ENCODE measurements at places on chromosomes 3 and 15. TPM values are rescaled to one million over a fixed set of nuclear protein-coding genes. Genes with fewer than 3 reads are reported as not detected.

SLC6A20 gene
- total RNA-seq, result 35.2 TPM

SNX33 gene
- 20.2 TPM for total RNA-seq

HAUS2 gene
- total RNA-seq, result 17.4 TPM

CHAC1 gene
- 4.7 TPM for total RNA-seq

SENP2 gene
- total RNA-seq, result 29.6 TPM

SCN5A gene
- total RNA-seq, result 0.72 TPM

EPHA6 gene
- total RNA-seq, result 0.66 TPM

- no peak overlapping the region for H3K27ac ChIP-seq
- no peaks in the 10 kb centered on the region for H3K4me1 ChIP-seq
- no peaks in the 10 kb centered on the region for H3K36me3 ChIP-seq
- H3K4me3 ChIP-seq, result no peak overlapping the region
- H3K27me3 ChIP-seq, result no peaks in the 10 kb centered on the region
- peak; percentile 67 for DNase-seq
Observed at GRCh38 chr3:149273096-149273751, 51.6 kb upstream of the CP start.

- H3K4me3 ChIP-seq, result no peak overlapping the region
- H3K27ac ChIP-seq, result no peak overlapping the region
- peaks cover 6% of the 10 kb centered on the region for H3K4me1 ChIP-seq
- no peaks in the 10 kb centered on the region for H3K27me3 ChIP-seq
- H3K36me3 ChIP-seq, result no peaks in the 10 kb centered on the region
Observed at GRCh38 chr3:186208296-186208989, 99.6 kb upstream of the ETV5 start.

- DNase-seq, result no peak
- no peak overlapping the region for H3K27ac ChIP-seq
- no peaks in the 10 kb centered on the region for H3K27me3 ChIP-seq
- no peaks in the 10 kb centered on the region for H3K36me3 ChIP-seq
- no peak overlapping the region for H3K4me3 ChIP-seq
- no peaks in the 10 kb centered on the region for H3K4me1 ChIP-seq
Observed at GRCh38 chr15:92690395-92690794, 34.8 kb upstream of the FAM174B start.

- no peaks in the 10 kb centered on the region for H3K36me3 ChIP-seq
- H3K4me3 ChIP-seq, result no peak overlapping the region
- H3K27ac ChIP-seq, result no peak overlapping the region
- H3K27me3 ChIP-seq, result no peaks in the 10 kb centered on the region
- peaks cover 12% of the 10 kb centered on the region for H3K4me1 ChIP-seq
Observed at GRCh38 chr3:185365291-185366073, 2.5 kb downstream of the MAP3K13 start.

GRCh38 chr3:51620543-51620942 is 50.5 kb upstream of the TEX264 start:
- H3K27ac ChIP-seq, result peak overlapping the region; percentile 35
- H3K27me3 ChIP-seq, result no peaks in the 10 kb centered on the region
- no peaks in the 10 kb centered on the region for H3K36me3 ChIP-seq
- no peak for DNase-seq
- H3K4me3 ChIP-seq, result no peak overlapping the region

DNA sequence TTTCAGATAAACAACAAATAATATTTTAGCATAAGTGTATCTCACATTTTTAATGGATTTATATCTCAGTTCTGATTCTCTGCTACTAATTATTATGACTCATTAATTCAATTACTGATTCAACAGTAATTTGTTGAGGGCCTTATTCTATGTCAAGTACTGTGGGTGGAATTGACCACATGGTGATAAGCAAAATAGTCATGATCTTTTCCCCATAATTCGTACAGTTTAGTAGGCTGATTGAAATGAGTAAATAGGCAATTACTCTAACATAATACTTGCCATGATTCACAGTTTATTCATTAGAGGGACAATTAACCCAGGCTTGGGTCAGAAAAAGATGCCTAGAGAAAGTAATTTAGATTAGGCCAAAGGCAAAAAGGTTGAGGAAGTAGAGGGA is 60.9 kb upstream of the SLC4A7 start:
- H3K27me3 ChIP-seq, result no peaks in the 10 kb centered on the region
- no peak overlapping the region for H3K4me3 ChIP-seq
- no peaks in the 10 kb centered on the region for H3K36me3 ChIP-seq
- no peak for DNase-seq
- H3K27ac ChIP-seq, result no peak overlapping the region

DNA sequence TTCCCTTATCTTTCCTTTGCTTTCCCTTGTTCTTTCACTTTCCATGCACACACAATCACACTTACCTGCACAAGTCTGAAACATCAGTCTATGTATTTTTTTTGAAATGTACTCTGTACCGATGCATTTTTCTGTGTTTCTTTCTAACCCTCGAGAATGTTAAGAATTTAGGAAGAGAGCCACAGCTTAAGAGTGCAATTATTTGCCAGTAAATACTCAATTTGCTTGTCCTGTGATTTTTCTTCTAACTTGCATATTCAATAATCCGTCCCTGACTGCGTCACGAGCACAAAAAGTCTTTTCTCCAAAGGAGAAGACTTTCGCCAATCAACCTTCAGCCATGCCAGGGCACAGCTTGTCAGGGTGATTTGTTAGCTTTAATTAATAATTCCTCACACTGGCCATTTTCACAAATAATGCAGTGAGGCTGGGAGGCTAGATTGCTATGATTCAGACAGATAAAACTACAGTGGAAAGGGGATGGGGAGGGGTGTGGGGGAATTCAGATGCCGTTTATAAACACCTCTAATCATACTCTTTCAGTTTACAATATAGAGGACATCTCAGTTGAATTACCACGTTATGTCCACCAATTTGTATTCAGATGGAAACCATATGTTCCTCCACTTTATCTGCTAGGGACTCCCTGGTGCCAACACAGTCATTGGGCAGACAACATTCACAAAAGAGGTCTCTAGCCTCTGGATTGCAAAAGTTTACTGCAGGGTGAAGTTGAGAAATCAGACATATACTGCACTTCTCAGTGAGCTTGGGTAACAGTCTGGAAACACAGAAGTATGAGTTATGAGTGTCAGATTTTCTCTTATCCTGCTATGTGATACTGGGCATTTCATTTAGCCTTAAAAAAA is 388.0 kb downstream of the ZBTB20 start:
- DNase-seq, result no peak
- H3K4me3 ChIP-seq, result peak overlapping the region; percentile 95
- no peaks in the 10 kb centered on the region for H3K36me3 ChIP-seq
- H3K27ac ChIP-seq, result peak overlapping the region; percentile 74
- peaks cover 20% of the 10 kb centered on the region for H3K4me1 ChIP-seq

GRCh38 chr3:1235526-1236120 is 142.8 kb downstream of the CNTN6 start:
- no peaks in the 10 kb centered on the region for H3K36me3 ChIP-seq
- no peaks in the 10 kb centered on the region for H3K27me3 ChIP-seq

DNA sequence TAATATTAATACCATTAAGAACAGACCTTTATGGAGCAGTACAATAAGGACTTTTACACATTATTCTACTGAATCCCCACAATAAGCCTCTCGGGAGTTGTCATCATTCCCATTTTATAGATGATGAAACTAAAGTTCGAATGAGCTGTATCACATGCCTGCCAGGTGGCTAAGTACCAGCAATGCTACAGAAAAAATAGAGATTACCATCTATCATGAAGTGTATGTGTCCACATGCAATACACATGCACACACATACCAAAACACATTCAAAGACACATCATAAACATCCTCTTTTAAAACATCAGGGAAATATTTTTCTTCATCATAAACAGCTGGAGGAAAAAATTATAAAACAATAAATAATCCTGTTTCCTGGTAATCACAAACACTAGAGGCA is 136.6 kb downstream of the SUCLG2 start:
- peaks cover 14% of the 10 kb centered on the region for H3K36me3 ChIP-seq
- no peak overlapping the region for H3K4me3 ChIP-seq
- no peak overlapping the region for H3K27ac ChIP-seq
- DNase-seq, result peak; percentile 9
- H3K27me3 ChIP-seq, result no peaks in the 10 kb centered on the region

DNA sequence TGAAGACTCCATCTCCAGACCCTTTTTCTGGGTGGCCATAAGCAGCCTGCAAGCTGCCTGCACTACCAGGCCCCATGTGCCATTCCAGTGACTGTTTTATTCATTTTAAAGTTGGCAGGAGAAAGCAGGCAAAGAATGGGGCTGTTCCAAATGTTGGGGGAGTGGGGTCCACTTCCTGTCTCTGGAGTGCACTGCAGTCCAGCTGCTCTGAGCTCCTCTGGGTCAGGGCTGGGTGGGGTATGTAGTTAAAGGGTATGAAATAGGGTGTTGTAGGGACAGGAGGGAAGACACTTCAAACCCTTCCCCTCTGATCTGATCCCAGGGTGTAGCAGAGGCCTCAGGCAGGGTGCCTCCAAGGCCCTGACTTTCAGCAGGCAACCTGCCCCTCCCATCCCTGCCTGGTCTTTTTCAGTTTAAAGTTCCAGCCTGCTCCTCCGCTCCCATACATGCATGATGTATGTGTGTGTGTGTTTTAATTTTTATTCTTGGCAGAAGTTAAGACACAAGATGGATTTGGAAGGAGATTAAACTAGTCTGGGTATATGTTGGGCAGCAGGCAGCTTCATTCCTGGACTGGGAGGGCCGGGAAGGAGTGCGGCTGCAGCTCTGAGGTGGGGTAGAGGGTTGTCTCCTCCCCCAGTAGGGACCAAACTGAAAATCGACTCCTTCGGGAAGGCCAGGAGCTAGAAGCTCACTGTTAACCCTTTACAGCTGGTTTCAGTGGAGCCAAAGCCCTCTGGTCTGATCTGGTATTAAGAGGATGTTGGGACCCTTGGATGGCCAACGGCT is 17.3 kb downstream of the BOC start:
- H3K4me1 ChIP-seq, result no peaks in the 10 kb centered on the region
- H3K27ac ChIP-seq, result no peak overlapping the region
- DNase-seq, result no peak
- H3K4me3 ChIP-seq, result no peak overlapping the region
- no peaks in the 10 kb centered on the region for H3K27me3 ChIP-seq

DNA sequence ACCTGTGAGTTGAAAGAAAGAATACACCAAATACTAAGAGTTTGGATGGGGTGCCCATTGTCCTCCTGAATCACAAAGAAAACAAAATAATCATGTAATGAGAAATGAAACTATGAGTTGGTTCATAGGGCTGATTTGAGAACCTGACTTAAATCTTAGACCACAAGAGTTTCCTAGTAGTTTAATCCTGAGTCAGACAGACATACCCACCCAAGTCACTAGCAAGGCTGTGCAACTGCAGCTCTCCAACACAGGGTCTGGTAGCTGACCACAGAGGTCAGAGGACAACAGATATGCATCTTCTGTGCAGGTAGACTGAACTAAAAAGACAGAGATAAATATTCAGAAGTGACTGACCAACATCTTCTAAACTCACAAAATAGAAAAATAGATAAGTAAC is 296.3 kb upstream of the TMCO5A start:
- no peaks in the 10 kb centered on the region for H3K27me3 ChIP-seq
- H3K36me3 ChIP-seq, result no peaks in the 10 kb centered on the region
- no peak for DNase-seq
- H3K27ac ChIP-seq, result no peak overlapping the region
- no peak overlapping the region for H3K4me3 ChIP-seq
- H3K4me1 ChIP-seq, result no peaks in the 10 kb centered on the region

DNA sequence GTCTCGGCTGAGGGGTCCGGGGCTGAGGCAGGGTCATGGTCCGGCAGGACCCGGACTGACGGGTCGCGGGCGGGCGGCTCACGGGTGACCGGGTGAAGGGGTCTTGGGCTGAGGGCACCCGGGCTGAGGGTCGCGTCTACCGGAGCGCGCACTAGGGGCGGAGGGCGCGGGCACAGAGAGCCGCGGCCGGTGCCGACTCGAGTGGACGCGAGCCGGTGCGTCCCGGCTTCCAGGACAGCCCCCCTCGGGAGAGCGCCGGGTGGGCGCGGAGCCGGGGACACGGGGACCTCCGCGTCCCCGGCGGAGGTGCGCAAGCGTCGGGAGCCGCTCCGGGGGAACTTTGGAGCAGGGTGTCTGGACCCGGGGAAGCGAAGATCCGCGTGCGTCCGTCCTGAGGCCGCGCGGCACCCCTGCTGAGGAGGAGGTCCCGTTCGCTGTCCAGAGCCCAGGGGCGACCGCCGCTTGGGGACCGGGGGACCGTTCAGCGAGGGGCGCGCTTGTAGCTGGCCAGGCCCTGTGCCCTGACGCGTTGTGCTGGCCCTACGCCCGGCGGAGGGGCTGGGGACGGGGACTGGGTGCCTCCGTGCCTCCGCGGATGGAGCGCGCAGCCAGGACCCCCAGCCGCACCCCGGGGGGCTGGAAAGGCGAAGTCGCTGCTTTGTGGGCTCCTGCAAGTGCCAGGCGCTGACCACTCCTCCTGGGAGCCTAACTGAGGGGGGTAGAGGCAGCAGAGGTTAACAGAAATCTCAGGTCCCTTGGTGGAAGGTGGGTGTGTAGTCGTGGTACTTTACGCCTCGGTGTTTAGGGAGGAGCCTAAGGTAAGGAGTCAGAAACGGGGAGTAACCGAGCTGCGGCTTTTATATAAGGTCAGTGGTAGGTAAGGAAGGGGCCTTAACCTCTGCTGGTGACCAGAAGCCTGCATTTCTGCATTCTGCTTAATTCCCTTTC is at the start of gene PPARG:
TSS of gene PPARG (plus strand) at position 889 of the 948 bp plus-strand sequence. CDS start 90,642 bp downstream, outside the sequence.
- peaks cover 7% of the 10 kb centered on the region for H3K27me3 ChIP-seq
- H3K4me3 ChIP-seq, result peak within 1 kb of the TSS; percentile 72
- H3K36me3 ChIP-seq, result no peaks in the 10 kb centered on the region
- H3K4me1 ChIP-seq, result no peaks in the 10 kb centered on the region
- H3K27ac ChIP-seq, result peak within 1 kb of the TSS; percentile 94

GRCh38 chr15:71145648-71146047 is 30.4 kb downstream of the THSD4 start:
- no peaks in the 10 kb centered on the region for H3K4me1 ChIP-seq
- H3K27ac ChIP-seq, result no peak overlapping the region
- no peaks in the 10 kb centered on the region for H3K36me3 ChIP-seq
- DNase-seq, result no peak
- no peak overlapping the region for H3K4me3 ChIP-seq

- no peak for DNase-seq
- no peak overlapping the region for H3K27ac ChIP-seq
- H3K36me3 ChIP-seq, result no peaks in the 10 kb centered on the region
- no peaks in the 10 kb centered on the region for H3K27me3 ChIP-seq
Observed at GRCh38 chr15:55248895-55249294, 40.7 kb downstream of the RAB27A start.

DNA sequence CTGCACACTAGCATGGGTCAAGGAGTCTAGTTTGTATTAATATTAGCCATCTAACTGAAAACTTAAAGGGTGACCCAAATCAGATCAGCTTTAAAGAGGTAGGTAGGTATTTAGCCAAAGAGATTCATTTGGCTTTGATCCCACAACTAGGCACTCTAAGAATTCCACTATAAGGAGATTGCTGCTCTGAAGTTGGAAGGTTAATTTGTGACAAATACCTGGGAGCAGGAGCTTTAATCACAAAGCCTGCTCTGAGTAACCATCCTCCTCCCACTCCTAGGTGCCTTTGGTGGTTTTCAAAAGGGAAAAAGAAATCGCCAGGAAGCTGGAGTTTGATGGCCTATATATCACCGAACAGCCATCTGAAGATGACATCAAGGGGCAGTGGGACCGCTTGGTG is 120.3 kb upstream of the CHRM5 start:
- no peak for DNase-seq
- H3K4me1 ChIP-seq, result no peaks in the 10 kb centered on the region
- no peak overlapping the region for H3K27ac ChIP-seq
- no peak overlapping the region for H3K4me3 ChIP-seq

All from kidney (tissue), 22 donors.